ENCODE measurements at places on chromosomes 11 and 22.

DNA sequence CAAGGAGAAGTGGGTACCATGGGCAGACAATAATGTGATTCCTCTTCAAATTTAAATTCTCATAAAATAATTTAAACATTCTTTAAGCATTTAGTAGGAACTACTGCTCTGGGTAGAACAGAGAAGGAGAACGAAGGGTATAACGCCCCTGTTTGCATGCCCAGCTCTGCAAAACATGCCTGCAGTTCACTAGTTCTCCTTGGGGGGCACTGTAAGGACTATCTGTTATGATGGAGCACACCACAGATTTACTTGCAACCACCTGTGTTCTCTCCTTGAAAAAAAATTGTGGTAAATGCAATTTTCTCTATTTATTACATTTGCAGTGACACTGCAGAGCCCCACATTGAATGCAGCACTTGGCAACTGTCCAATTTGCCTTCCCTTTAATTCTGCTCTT lies 100.3 kb downstream of the GUCY1A2 start:
- DNase-seq, result no peak

DNA sequence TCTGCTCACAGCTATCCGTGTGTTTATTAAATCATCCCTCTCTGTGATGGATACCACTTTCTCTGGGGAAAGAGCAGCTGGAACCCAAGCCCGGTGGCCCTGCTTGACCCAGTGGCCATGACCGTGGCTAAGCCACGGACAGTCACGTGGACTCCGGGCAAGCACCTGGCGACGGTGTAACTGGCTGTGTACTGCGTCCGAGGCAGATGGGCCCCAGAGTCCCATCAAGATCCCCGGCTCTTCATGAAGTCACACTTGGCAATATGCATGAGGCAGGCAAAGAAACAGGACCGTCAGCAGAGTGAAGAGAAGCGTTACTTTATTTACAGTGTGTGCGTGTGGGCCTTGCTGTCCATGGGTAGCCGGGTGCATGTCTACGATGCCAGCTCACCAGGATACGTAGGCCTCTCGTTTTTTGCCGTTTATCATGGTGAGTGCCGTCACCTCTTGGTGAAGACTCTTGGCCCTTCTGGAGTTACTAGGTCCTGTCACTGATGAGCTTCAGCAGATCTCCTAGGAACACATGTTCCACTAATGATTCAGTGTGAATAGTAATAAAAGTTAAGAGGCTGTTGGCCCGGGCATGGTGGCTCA lies 366.3 kb downstream of the TBC1D22A start:
- DNase-seq, result no peak

- DNase-seq, result peak; percentile 1
Observed at GRCh38 chr11:9905960-9906791, 242.3 kb downstream of the SWAP70 start.

- no peak for DNase-seq
Observed at GRCh38 chr11:133710241-133710640, 135.1 kb downstream of the SPATA19 start.

- no peak for DNase-seq
Observed at GRCh38 chr11:86804951-86805350, 4.6 kb downstream of the PRSS23 start.

- DNase-seq, result no peak
Observed at GRCh38 chr22:41345807-41346335, 35.9 kb upstream of the TEF start.

DNA sequence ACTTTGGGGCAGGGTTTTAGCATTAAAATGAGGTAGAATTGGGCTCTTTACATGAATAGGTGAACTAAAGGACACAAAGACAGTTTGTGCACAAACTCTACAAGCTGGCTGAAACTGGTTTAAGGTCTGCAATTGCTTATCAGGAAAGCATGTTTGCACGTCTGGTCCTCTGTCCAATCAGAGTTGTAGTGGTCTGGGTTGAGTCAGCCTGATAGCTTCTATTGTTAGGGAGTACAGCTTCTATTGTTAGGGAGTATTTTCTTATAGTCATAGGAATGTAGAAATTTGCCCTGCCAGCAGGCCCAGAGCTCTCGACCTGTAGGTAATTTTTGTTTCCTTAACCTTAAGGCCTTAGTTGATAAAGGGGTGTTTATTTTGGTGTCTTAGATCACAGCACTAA lies 1422.4 kb downstream of the LRRC4C start:
- DNase-seq, result no peak

GRCh38 chr22:19759427-19760057 lies 1.0 kb upstream of the TBX1 start:
- DNase-seq, result no peak

DNA sequence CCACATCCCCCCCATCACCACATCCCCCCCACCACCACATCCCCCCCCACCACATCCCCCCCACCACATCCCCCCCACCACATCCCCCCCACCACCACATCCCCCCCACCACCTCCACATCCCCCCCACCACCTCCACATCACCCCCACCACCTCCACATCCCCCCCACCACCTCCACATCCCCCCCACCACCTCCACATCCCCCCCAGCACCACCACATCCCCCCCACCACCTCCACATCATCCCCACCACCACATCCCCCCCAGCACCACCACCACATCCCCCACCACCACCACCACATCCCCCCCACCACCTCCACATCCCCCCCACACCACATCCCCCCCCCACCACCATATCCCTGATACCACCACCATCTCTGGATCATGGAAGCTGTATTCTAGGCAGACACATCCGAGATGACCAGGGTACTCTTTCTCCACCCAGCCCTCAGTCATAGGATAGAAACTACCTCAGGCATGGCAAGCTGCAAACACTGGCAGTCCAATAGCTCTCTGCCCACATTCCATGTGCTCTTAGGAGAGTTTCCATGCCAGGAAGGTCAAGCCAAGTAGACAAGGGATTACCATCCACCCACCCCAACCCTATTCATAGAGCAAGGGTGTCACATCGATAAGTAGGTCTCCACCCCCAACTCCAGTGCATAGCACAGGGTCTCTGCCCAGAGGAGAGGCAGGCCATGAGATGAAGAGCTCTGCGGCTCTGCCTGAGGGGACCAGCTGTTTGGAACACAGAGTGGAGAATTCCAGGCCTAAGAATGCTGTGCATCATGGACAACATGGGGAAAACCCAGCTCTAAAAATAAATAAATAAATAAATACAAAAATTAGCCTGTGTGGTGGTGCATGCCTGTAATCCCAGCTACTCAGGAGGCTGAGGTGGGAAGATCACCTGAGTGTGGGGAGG lies 33.0 kb upstream of the TEAD1 start:
- no peak for DNase-seq

DNA sequence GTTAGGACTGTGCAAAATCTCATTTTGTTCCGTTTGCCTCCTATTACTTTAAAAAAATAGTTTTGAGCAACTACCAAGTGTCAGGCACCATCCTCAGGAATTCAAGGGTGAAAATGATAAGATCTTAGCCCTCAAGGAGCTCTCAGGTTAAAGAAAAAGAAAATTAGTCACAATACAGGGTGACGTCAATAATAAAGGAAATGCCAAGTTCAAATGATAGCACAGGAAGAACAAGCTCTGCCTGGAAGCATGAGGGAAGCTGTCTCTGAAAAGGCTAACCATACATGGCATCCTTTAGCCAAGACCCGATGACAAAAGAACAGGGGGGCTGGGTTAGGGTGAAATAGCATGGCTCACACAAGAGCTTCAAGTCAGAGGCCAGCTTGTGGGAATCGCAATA lies 11.1 kb upstream of the MPZL2 start:
- no peak for DNase-seq

- DNase-seq, result peak; percentile 66
Observed at GRCh38 chr11:117796872-117797529, at the start of gene DSCAML1. Gene DSCAML1, minus strand, starts transcription at chr11:117797216. Its CDS starts 137 bp downstream, at chr11:117797079.

DNA sequence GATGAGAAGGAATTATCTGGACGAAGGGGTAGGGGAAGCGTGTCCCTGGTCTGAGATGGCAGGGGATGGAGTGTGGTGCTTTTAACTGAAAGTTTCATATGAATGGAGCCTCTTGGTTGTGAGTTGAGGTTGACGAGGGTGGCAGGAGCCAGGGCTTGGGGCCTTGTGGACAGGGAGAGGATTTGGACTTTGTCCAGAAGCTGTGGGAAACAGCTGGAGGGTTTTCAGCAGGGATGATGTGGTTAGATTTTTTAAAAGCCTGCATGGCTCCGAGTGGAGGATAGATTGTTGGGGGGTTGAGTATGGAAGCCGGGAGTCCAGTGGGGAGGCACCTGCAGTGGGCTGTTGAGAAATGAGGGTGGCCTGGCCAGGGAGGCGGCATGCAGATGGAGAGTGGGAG lies 24.8 kb downstream of the MYO7A start:
- DNase-seq, result no peak

DNA sequence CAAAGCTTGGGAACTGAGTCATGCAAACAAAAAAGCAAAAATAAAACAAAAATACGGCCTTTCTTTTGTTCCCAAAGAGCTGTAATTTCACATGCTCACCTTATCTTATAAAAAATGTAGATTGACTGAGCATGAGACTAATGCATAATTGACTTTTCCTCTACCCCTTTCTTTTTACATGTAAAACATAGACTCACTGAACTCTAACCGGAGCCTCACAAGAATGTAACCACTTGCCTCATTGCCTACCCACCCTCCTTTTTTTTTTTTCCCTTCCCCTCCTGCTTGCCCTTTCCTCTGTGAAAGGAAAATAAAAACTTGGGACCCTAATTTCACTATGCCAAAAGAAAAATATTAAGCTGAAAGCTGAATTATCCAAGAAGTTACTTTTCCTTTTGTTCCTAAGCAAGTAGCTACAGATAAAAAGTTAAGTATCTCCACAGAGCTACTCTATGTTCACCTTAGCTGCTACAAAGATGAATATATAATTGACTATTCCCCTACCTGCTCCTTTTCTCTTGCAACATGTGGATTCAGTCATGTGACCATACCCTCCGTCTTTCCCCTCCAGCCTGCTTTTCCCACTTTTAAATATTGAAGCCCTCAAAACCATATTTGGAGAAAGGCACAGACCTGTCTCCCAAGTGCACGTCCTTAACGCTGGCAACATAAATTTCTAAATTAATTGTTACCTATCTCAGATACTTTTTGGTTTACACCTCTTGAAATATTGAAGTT lies 39.6 kb upstream of the WEE1 start:
- DNase-seq, result no peak

DNA sequence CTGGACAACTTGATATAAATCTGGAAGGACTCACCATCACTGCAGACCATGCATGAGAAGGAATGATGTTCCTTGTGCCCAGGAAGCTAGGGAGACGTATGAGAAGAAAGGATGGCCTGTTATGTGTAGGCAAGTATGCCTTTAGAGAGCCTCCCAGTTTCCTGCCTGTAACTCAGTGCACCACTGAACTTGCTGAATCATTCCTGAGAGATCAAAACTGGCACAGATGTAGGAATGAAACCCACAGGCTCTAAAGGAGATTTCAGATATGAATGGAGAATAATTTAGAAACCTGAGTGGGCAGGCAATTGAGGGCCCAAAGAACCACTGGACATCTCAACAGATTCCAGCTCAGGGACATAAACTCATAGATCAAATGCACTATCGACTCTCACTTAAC lies 38.4 kb upstream of the PRSS23 start:
- DNase-seq, result no peak

GRCh38 chr11:26974069-26974783 lies 19.7 kb upstream of the FIBIN start:
- no peak for DNase-seq

GRCh38 chr11:68667511-68668500 lies 16.5 kb upstream of the GAL start:
- DNase-seq, result no peak

GRCh38 chr11:115168229-115168671 lies 336.0 kb downstream of the CADM1 start:
- peak; percentile 23 for DNase-seq

DNA sequence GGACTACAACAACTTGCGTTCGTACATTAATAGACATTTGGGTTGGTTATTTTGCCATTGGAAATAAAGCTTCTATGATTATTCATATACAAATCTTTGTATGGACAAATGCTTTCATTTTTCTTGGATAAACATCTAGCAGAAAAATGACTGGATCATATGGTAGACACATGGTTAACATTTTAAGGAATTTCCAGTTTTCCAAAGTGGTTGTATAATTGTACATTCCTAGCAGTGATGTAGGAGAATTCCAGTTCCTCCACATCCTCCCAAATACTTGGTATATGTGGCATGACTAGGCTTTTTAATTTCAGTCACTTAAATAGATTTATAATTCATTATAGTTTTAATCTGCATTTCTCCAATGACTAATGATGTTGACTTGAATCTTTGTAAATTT lies 246.2 kb upstream of the NCAM1 start:
- no peak for DNase-seq

DNA sequence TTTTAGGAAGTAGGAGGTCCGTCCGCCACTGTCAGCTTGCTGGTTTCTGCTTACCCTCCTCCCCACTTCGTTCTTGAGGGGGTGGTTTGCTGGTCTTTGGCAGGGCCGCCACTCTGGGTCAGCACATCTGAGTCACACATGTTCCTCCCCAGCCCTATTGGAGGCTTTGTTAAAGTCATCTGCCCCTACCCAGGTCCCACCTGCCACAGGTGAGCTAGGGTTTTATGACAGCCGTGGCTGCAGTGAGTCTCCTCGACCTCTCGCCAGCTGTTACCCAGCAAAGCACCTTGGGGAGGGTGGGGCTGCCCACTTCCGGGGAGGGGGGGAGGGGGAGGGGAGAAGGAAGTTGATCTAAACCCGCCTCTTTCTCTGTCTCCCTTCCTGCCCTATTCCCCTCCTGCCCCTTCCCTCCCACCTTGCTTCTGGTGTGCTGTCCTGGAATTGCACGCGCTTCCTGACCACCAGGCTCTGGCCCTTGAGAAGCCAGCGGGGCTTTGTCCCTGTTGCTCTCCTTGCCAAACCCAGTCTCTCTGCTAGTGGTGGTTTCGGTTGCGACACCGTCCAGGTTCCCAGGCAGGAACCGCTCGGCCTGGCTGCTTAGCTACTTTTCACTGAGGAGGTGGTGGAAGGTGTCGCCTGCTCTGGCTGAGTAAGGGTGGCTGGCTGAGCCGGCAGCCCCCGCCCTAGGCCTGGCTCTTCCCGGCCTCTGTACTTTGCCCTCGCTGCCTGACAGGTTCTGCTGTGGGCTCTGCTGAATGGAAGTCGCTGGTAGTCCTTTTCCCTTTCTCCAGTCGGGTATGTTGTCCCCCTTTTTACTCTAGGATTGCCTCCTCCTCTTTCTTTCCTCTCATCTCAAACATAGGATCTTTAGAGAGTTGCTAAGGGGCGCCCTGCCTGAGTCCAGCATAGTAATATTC lies 28.5 kb downstream of the RCOR2 start:
- peak; percentile 73 for DNase-seq

DNA sequence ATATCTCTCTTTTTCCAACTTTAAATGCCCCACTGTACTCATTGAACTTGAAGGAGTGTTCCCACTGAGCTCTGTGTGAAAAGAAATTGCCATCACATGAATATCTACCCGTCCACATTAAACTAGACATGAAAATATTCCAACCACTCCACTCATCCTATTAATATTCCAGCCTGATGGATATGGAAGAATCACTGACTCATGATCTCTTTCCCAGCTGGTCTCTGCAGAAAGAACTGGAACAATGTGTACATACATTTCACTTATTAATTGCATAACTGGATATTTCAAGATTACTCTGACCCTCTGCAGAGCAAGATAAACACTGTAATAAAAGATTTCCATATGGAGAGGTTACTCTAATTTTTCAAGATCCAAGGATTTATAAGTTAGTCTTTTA lies 711.1 kb upstream of the LRRC4C start:
- DNase-seq, result no peak

All from T47D (cell line).